Ovary (tissue), 10 donors: ENCODE measurements at places on chromosomes 2 and 18. TPM values are rescaled to one million over a fixed set of nuclear protein-coding genes. Genes with fewer than 3 reads are reported as not detected.

- no peak for DNase-seq
Measured at GRCh38 chr2:60540074-60540473, 13.4 kb downstream of the BCL11A start.

GRCh38 chr2:38590053-38590452 lies 12.7 kb downstream of the HNRNPLL start:
- no peak for DNase-seq

- no peak for DNase-seq
Measured at GRCh38 chr2:31962757-31963361, 47.9 kb downstream of the MEMO1 start.

DNA sequence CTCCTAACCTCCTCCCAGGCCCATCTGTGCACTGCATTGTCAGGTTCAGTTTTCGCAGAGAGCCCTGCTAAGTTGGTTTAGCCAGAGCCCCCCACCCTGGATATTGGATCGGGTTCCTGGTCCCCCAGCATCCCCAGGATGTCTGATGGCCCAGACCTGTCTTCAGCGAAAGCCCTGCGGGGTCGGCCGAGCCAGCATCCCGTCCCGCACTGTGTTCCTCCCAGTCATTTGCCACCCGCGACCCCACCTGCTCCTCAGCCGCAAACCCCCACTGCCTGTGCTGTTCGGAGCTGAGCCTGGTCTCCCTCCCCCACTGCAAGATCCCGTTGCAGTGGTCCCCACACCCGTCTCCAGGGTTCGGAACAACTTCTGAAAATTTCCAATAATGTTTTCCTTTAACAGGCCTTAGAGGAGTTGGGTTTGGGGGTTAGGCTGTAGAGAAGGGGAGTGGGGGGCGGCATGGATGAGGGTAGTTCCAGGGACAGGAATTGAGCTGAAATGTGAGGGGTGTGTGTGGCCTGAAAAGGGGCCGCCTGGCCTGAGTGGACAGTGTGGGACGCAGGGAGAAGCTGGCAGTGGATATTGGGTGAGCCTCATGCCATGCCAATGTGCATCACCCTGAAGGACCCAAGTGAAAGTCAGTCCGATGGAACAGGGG lies 1.6 kb upstream of the COPS9 start:
- peak; percentile 23 for DNase-seq

- DNase-seq = no peak
Measured at GRCh38 chr2:55014962-55015939, 35.0 kb downstream of the RTN4 start.

DNA sequence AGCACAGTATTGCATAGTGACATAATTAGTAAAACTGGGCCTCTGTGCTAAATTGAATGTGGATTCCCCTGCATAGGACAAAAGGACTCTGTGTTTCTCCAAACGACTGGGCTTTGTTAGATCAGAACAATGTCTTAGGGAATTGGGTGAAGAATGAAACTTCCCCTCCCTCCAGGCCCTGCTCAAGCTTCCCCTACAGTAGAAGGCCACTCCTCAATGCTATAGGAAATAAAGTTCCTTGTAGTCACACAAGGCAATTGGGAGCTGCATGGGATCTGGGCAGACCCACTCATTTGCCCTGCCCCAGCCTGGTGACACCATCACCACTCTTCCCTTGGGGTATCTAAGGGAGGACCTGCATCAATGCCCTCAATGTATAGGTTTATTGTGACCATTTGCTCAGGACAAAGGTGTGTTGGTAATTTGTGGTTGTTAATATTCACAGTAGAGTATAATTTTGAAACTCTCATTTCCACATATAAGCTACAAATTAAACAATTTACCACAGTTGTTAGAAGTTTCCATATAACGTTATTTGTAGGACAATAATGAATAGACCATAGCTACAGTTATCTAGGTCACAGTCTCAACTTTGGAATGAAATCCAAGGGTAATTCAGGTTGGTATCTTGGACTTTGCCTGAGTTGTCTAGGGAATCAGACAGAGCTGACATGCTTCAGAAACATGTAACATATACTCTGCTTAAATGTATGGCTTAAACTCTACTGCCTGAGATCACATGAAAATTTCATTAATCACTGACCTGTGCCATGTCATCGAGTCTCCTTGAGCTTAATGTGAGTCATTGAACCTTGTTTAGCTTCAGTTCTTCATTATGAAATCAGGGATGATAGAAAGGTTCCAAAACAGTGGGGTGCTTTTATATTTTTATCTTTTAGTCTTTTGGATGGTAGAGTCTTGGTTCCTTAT lies 64.8 kb upstream of the DARS1 start:
- no peak for DNase-seq

GRCh38 chr2:43041173-43041591 lies 185.2 kb downstream of the ZFP36L2 start:
- DNase-seq = no peak

GRCh38 chr2:172970660-172971059 lies 105.0 kb upstream of the MAP3K20 start:
- DNase-seq = no peak

DNA sequence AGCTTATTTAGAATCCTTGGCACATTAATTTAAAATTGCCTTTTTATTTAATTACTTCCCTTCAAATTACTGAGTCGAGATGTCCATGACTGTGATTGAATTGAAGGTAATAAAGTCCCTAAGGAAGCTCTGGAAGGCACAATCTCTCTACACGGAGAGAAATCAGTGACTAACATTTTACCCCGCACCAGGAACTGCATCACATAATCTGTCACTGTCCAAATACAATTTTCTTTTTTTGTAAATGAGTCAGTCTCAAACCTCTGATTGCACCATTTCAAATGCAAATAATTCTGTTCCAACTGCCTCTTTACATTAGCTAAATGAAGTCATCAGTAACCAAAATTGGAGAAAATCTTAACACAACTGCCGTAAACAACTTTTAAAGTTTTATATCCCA lies 311.9 kb downstream of the CCDC178 start:
- no peak for DNase-seq

DNA sequence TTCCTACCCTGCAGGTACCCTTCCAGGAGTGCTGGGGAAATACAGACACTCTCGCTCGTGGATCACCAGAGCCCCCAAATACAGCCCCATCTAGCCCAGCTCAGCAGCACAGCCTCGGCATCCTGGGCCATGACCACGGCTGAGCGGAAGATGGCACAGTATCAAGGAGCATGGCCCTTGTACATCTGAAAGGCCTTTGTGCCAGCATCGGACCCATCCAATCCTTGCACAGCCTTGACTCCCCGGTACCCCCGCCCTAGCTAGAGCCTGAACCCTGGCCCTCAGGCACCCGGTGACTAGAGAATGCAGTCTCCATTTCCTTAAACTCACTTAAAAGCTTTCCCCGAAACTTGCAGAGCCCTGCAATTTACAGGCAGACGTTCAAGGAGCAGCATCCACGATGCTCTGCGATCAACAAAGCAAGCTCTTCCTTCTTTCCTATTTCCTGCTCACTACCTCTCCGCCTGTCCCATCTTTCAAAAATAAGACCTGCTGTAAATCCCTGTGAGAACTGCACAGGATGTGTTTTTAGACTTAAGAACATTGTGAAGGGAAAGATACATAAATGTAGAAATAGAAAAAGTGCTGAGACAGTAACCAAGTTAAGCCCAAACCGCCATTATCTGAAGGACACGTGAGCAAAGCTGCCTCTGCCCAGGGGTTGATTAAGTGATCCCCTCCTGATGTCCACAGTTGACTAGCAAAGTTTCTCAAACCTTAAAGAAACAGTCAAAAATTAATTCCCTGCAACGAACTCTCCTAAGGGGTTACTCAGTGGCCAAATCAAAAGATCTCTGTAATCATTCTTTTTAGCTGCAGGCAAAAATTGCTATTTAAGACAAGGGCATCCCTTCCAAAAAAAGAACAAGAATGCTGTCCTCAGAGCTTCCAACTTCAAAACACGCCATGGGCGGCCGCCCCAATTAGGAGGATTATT lies 48.5 kb downstream of the ZNF516 start:
- DNase-seq = no peak

DNA sequence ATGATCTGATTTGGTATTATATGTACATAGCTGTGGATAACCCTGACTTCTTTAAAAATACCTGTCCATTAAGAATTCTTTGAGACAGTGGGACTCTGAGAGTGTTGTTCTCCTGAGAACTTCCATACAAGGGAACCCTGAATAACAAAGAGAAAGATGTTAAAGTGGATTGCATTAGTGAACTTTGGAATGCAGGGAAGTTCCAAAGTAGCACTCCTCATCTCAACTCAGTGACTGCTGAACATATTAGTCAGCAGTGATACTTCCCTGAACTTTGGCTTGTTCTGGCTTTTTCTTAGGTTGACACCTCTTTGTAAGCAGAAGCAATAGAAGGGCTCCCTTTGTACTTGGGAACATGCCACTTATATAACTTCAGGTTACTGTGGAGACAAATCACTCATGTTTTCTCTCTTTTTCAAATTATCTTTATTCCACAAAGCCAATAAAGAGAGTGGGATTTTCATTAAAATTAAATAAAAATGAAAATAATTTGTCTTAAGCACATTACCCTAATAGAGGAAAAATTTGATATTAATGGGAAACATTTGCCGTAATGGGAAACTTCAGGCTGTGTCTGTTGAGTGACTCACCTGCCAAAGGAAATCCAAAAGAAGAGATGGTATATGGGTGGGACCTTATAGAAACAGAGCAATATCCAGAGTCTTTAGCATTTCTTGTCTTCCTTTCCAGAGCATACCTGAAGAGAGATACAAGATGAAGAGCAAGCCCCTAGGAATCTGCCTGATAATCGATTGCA lies 33.3 kb downstream of the CFLAR start:
- DNase-seq = no peak

GRCh38 chr2:172606285-172606684 lies 50.4 kb downstream of the PDK1 start:
- DNase-seq = no peak

DNA sequence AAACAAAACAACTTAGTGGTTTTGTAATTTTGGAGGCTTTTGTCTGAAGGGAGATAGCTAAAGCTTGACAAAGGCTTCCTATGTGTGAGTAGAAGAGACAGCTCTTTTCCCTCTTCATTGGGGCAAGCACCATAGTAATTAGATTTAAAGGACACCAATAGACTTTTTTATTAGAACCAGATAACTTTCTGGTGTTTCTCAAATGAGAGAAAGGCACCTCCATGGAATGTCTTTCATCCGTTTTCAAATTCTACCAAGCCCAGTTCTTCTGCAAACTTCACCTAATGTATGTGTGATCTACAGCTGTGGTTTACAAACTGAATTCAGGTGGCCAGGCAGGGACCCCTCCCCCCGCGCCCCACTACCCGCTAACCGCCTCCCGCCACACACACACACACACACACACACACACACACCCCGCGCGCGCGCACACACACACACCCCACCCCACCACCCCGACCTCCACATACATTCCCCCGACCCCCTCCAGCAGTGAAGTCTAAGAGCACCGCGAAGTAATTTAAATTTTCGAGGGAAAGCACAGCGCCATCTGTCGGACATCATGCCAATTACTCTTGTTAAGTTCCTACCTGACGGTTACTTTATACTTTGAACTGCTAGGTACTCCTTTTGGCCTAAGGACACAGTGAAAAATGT lies 31.6 kb upstream of the PPP1R1C start:
- peak; percentile 44 for DNase-seq

GRCh38 chr2:62334009-62334408 lies 138.1 kb downstream of the B3GNT2 start:
- DNase-seq = no peak

- DNase-seq = no peak
Measured at GRCh38 chr2:149132339-149132738, 93.8 kb downstream of the LYPD6B start.

The GALR1 gene
- not detected for total RNA-seq

The RUFY4 gene
- total RNA-seq = 0.11 TPM

The SESTD1 gene
- 54.2 TPM for total RNA-seq

The SH3YL1 gene
- total RNA-seq = 53.1 TPM

The CNRIP1 gene
- 53.0 TPM for total RNA-seq

The GAREM1 gene
- 4.5 TPM for total RNA-seq

The FEV gene
- total RNA-seq = not detected

The GALNT3 gene
- 8.9 TPM for total RNA-seq

The TRIM54 gene
- 0.12 TPM for total RNA-seq
